ENCODE measurements at places on chromosomes 6 and 20.

DNA sequence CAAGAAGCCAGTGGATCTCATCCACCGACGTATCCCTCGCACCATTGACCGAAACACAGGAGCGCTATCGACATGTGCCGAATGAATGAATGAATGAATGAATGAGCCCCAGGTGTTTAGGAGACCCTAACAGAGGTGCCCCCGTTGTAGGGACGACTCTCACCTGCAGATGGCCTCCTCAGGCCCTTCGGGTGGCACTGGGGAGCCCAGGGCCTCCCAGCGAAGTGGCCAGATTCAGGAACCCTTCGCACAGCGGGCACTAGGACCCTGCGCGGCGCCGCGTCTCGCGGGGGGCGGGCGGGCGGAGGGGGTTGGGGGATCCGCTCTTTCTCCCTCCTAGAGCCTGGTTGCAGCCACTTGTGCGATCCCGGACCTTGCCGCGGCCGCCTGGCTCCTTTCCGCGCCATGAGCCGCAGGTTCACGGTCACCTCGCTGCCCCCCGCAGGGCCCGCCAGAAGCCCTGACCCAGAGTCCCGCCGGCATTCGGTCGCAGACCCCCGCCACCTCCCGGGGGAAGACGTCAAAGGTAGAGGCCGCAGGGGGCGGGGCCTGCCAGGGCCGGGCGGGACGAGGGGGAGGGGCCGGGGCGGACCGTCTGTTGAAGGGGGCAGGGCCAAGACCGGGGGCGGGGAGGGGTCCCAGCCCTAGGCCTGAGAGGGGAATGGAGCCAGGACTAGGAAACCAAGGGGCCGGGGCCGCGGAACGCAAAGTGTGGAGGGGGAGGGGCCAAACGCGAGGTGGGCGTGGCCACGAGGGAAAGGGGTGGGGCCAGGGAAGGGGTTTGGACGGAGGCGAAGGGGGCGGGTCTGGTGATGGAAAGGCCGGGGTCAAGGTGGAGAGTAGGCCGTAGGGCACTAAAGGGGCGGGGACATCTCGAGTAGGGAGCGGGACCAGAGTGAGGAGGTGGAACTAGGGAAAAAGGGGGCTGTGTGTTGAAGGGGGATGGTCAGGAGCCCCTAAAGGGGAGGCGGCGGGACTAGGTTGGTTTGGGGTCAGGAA is 7.4 kb upstream of the SLC12A5 start:
- no peak overlapping the region for H3K27ac ChIP-seq
- H3K4me1 ChIP-seq = peaks cover 4% of the 10 kb centered on the region
- H3K4me3 ChIP-seq = peak overlapping the region; percentile 49
- H3K27me3 ChIP-seq = peaks cover 12% of the 10 kb centered on the region

DNA sequence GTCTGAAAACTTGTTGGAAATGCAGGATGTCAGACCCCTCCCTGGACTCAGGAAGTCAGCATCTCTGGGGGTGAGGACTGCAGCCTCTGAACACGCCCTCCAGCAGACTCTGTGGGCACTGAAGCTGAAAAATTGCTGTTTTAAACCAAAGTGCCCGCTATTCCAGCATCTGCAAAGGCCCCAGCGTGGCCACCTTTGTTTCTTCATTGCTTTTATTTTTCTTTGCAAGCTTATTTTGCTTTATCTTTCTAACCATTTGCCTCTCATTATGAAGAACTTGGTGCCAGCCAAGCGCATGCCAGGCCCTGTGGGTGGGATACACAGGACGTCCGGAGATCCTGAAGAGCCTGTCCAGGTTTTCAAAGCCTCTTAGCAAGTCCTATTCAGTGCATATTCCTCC is 203.9 kb upstream of the CST7 start:
- H3K4me3 ChIP-seq = no peak overlapping the region
- no peak overlapping the region for H3K27ac ChIP-seq
- no peak for DNase-seq
- no peaks in the 10 kb centered on the region for H3K27me3 ChIP-seq
- H3K36me3 ChIP-seq = no peaks in the 10 kb centered on the region

GRCh38 chr20:63060057-63060991 is 53.6 kb upstream of the BHLHE23 start:
- no peak overlapping the region for H3K4me3 ChIP-seq
- H3K36me3 ChIP-seq = no peaks in the 10 kb centered on the region
- DNase-seq = no peak
- H3K4me1 ChIP-seq = no peaks in the 10 kb centered on the region
- no peaks in the 10 kb centered on the region for H3K27me3 ChIP-seq

- peak; percentile 79 for DNase-seq
- H3K4me1 ChIP-seq = peaks cover 25% of the 10 kb centered on the region
- no peaks in the 10 kb centered on the region for H3K27me3 ChIP-seq
Measured at GRCh38 chr6:11353921-11354389, 121.5 kb upstream of the NEDD9 start.

GRCh38 chr20:44942264-44942973 is 17.8 kb downstream of the TOMM34 start:
- H3K4me3 ChIP-seq = no peak overlapping the region
- H3K4me1 ChIP-seq = no peaks in the 10 kb centered on the region
- H3K27ac ChIP-seq = no peak overlapping the region
- peaks cover 70% of the 10 kb centered on the region for H3K36me3 ChIP-seq
- H3K27me3 ChIP-seq = no peaks in the 10 kb centered on the region

DNA sequence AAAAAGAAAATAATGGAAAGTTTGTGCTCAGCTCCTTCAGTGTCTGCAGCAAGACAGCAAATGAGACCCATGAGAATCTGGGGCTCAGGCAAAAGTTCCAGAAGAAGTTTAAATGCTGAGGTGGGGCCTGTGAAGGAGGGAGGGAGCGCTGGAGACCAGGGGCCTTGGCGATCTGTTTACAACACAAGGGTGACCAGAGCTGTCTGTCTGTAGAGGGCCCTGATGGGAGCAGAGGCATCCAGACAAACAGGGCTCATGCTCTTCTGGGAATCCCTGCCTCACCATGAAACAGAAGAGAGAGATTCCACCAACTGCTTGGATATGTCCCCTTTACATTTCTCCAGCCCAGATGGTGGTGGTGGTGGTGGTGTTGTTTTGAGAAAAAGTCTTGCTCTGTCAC is 79.3 kb upstream of the SHLD1 start:
- no peak overlapping the region for H3K4me3 ChIP-seq
- no peaks in the 10 kb centered on the region for H3K36me3 ChIP-seq
- no peaks in the 10 kb centered on the region for H3K27me3 ChIP-seq
- H3K27ac ChIP-seq = no peak overlapping the region

All from ascending aorta (tissue), 2 donors.